ENCODE measurements at places on chromosomes 6 and 20. TPM values are rescaled to one million over a fixed set of nuclear protein-coding genes. Genes with fewer than 3 reads are reported as not detected.

DNA sequence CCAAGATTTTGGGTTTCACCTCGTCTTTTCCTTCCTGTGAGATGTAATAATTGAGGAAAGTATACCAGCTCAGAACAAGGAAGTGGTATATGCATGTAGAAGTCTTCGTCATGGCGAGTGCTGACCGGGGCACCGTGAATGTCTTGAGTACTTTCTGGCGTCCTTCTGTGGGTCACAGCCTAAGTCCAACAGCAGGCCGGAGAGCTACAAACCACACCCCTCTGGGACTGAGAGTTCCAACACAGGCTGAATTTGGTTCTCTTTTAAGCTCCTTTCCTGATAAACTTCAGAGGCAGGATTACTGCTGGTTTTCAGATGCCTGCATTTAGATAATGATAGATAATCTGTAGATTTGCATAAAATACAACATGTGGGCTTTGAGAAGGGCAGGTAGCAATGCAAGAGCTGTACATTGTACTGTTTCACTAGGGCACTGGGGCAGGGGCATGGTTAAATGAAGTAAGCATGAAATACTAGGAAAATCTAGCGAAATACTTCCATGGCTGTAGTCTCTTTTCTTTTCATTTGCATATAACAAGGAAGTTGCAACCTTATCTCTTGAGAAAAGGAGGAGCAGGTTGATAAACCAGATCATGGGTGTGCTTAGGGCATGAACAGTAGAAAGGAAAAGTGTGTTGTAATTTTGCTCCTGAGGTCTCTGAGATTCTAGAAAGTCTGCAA, at the start of gene ADTRP:
ADTRP (minus strand) TSS at position 156 of the 681 bp plus-strand sequence; CDS start at position 112, 44 bp downstream.
- H3K4me3 ChIP-seq, result peak within 1 kb of the TSS; percentile 36
- DNase-seq, result peak; percentile 62
- H3K27ac ChIP-seq, result peak within 1 kb of the TSS; percentile 85
- no peaks in the 10 kb centered on the region for H3K36me3 ChIP-seq
- H3K4me1 ChIP-seq, result peaks cover 4% of the 10 kb centered on the region
- H3K27me3 ChIP-seq, result no peaks in the 10 kb centered on the region

DNA sequence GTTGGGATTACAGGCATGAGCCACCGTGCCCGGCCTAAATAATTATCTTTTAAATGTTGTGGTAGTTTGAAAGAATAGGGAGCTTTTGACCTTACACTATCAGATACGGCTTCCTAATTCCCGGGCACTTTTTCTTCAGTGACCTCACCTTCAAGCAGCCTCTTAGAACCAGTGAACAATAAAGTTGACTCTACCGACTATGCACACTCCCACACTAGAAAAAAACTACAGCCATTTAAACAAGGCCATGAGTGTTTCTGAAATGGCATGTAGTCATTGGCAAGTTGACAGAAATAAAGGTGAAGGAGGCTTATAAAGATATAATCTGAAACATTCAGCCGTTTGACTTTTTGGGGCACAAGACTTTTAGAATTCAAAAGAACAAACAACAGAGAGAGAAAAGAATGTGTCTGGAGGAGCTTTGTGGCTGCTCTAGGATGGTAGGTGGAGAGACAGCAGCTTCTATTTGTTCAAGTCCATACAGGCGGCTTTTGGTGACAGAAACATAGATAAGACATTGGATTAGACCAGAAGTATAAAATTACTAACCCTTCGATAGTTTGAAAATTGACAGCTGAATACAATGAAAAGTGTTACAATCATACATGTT, 75.2 kb downstream of the GJA1 start:
- H3K36me3 ChIP-seq, result no peaks in the 10 kb centered on the region
- no peak for DNase-seq
- no peaks in the 10 kb centered on the region for H3K4me1 ChIP-seq
- H3K4me3 ChIP-seq, result no peak overlapping the region
- no peaks in the 10 kb centered on the region for H3K27me3 ChIP-seq

DNA sequence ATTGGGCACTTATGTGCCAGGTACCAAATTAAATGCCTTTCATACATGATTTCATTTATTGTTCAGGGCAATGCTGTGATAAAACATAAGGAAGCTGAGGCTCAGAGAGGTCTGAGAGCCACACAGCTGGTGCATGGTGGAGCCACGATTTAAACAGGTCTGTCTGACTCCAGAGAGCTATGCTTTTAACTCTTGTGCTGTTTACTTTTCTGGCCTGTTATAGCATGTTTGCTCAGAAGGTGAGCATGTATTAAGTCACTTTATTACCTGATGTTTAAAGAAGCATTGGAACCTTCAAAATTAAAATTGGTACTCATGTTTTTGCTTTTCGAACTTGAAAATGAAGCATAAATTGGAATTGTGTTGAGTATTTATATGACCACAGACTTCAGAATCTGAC, 26.8 kb downstream of the MCM8 start:
- H3K4me1 ChIP-seq, result no peaks in the 10 kb centered on the region
- H3K27ac ChIP-seq, result no peak overlapping the region
- H3K27me3 ChIP-seq, result no peaks in the 10 kb centered on the region
- H3K4me3 ChIP-seq, result no peak overlapping the region
- H3K36me3 ChIP-seq, result no peaks in the 10 kb centered on the region

DNA sequence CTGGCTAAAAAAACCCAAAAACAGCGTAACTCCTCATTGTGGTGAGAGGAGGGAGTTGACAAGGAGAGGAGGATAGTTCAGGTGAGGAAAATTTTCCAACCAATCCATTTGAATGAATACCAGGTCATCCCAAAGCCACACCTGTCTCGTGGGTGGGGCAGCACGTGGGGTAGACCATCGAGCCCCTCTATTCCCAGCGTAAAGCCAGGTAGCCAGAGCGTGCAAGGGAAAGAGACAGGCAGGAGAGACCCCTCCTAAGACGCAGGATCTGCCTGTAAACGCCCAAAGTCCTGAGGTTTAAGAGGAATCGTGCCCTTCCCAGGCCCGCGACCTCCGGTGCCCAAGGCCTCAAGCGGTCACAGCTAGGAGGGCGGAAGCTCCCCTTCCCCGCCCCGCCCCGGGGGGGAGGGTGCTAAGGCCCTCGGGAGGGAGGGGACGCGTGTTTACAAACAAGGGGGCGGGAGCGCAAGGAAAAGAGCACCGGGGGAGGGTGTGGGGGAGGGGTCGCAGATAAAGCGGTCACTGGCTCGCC, 712 bp downstream of the RXRB start:
- H3K4me1 ChIP-seq, result peaks cover 41% of the 10 kb centered on the region
- H3K27ac ChIP-seq, result peak overlapping the region; percentile 98
- no peaks in the 10 kb centered on the region for H3K27me3 ChIP-seq

DNA sequence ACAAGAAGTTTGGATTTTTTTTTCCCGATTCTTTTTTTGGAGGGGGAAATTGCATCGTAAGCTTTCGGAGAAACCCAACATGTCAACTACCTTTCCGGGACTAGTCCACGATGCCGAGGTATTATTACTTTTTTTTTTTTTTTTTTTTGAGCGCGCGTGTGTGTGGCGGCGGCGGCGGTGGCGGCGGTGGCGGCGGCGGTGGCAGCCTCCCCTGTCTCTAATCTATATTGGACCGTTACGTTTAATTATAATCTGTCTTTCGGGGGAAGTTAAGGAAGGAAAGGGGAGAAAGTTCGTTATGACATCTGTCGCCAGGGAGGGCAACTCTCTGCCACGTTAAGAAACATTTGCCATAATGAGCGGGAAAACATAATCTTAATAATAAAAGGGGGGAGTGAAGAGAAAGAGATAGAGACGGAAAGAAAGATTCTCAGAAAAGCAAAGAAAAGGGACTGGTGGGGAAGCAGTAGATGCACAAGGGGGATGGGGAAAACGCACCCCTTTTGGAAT, 706 bp downstream of the TFAP2D start:
- H3K4me3 ChIP-seq, result no peak overlapping the region
- no peak overlapping the region for H3K27ac ChIP-seq
- no peaks in the 10 kb centered on the region for H3K36me3 ChIP-seq
- H3K4me1 ChIP-seq, result no peaks in the 10 kb centered on the region
- no peak for DNase-seq

DNA sequence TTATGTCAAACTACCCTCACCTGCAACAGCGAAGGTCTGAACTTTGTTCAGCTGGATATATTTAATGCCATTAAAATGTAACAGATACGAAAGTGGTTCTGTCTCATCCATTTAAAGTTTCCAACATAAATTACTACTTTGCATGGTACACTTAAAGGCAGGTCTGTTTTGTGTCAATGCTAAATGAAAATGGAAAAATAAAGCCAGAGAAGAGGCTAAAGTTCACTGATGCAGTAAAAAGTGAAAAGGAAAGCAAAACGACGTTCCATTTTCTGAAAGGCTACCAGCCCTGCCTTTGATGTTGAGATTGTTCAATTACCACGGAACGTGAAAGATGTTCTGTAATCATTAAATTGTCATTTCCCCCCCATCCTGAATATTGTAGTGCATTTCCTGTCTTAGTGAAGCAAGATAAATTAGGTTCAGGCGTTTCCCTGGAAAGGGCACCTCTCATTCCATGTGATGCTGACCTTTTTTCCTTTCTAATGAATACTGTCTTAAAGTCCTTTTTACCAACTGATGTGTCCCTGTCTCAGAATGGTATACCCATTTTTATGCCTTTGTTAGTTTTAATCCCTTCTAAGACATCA, 334.7 kb upstream of the JAG1 start:
- H3K36me3 ChIP-seq, result no peaks in the 10 kb centered on the region
- H3K27ac ChIP-seq, result no peak overlapping the region
- H3K27me3 ChIP-seq, result no peaks in the 10 kb centered on the region
- no peaks in the 10 kb centered on the region for H3K4me1 ChIP-seq
- DNase-seq, result no peak
- no peak overlapping the region for H3K4me3 ChIP-seq

DNA sequence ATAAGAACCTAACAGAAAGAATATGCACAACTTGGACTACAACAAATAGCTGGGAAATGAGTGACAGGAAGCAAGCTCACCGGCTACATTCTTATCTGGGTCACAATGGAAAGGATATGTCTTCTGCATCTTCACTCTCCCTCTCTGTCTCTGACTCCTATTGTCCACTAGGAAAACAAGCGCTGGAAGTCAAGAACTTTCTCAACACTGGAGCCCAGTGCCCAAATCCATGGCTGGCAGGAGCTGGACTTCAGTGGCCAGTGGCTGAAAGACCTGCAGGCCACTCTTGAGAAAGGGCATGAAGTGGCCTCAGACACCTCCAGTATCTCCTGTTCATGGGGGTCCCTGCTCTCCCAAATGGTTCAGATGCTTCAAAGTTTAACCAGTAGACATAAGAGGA, 62.0 kb downstream of the FAM50B start:
- no peaks in the 10 kb centered on the region for H3K36me3 ChIP-seq
- H3K4me3 ChIP-seq, result no peak overlapping the region
- DNase-seq, result no peak
- no peak overlapping the region for H3K27ac ChIP-seq
- peaks cover 27% of the 10 kb centered on the region for H3K4me1 ChIP-seq
- no peaks in the 10 kb centered on the region for H3K27me3 ChIP-seq

RFX6 gene
- total RNA-seq, result 3.8 TPM

NRSN1 gene
- 0.16 TPM for total RNA-seq

PNLDC1 gene
- total RNA-seq, result not detected

CTSZ gene
- total RNA-seq, result 61.9 TPM

All from transverse colon (tissue), 4 donors.